ENCODE measurements at places on chromosomes 13 and 19.

- DNase-seq, result no peak
Measured at GRCh38 chr13:75694722-75695121, 58.6 kb downstream of the LMO7 start.

DNA sequence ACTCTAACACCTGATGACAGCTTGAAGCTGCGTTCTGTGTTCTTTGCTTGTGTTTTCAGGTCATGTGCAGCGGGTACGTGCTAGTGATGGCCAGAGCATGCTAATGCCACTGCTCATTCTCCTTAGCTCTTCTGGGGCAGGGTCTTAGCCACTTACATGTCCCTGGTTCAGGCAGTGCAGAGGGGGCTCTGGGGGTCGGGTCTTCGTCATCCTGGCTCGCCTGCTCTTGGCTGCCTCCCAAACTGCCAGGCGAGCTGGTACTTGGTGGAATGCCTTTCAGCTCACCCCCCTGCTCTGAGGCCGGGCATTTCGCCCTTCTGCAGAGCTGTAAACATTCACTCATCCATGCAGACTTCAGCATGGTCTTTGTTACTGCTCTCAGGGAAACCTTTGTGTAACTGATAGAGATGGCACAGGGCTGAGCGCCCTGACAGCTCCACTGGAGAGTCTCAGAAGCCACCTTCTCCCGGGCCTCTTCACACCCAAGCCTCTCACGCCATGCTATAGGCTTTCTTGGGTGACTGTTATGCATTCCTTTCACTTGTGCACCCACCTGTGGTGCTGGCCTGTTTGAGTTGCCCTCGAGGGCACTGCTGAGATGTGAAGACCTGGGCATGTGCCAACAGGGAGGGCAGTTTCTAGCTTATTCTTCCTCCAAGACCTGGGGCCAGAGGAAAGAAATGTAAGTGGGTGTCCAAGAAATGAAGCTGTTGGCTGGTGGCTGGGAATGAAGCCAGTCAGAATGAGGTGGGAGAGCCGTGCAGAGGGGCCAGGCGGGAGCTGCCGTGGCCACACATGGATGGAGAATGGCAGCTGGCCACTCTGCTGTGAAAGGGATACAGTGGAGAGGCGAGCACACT, 24.4 kb downstream of the FAM124A start:
- no peak for DNase-seq

DNA sequence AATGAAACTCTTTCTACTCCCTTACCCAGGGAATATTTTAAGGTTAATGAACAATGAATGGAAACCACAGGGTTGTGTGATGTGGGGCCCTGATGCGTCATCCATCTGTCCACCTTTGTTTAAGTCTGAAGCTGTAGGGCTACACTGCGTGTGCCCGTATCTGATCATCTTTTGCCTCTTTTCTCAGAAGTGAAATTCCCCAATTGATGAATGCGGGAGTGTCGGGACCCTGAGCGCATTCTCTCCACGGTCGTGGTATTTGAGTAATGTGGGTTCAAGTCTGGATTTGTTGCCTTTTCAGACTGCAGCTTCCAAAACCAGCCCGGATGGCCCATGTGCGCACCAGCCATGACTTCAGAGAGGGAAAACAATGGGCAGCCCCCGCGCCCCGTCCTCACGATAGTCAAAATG, 112.3 kb downstream of the COL4A2 start:
- DNase-seq, result peak; percentile 76

DNA sequence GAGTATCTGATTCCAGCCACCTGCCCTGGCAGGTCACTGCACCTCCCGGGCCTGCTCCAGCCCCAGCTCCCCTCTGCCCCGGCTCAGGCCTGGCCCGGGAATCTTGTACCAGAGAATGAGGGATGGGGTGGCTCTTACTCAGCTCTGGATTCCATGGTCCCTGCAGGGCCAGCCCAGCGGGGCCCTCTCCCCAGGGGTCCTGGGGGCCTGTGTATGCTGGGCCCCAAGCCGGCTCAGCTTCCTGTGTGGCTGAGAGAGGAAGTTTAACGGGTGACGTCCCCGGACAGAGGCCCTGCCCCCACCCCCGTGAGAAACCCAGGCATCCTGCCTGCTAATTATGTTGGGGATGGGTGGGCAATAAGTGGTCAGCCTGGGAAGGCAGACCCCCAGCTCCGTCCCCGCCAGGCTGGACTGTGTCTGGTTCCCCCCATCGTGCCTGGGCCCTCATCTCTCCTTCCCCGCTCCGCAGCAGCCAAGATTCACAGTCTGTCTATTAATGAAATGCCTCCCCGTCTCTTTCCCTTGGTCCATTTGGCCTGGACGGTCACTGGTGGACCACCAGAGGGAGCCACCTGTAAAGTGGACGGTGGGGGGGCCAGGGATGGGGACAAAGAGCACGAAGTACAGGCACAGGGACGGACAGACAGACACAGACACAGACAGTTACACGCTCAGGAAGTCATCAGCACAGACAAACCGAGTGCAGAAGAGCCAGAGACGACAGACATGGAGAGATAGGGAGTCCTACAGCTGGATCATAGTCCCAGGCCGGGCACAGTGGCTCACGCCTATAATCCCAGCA, at the start of gene DENND1C:
Gene DENND1C (minus strand): TSS at position 247 of the 802 bp plus-strand sequence. CDS start 92 bp downstream, at position 155.
- no peak for DNase-seq

GRCh38 chr13:98506322-98506721, 70.6 kb downstream of the STK24 start:
- DNase-seq, result no peak

GRCh38 chr13:95174517-95174916, 126.7 kb downstream of the ABCC4 start:
- DNase-seq, result no peak

Data from astrocyte of the cerebellum (primary cell).